ENCODE measurements at places on chromosomes 3 and 15. TPM values are rescaled to one million over a fixed set of nuclear protein-coding genes. Genes with fewer than 3 reads are reported as not detected.
A peak's percentile ranks its signal among the peaks of the same experiment; 100 is the strongest.

- DNase-seq = no peak
These were observed 10.8 kb upstream of the SSUH2 start for GRCh38 chr3:8655387-8655835.

GRCh38 chr3:46120983-46121382, 87.1 kb downstream of the CCR1 start:
- no peak for DNase-seq

GRCh38 chr3:187741403-187742350, 3.6 kb downstream of the BCL6 start:
- DNase-seq = peak; percentile 82

DNA sequence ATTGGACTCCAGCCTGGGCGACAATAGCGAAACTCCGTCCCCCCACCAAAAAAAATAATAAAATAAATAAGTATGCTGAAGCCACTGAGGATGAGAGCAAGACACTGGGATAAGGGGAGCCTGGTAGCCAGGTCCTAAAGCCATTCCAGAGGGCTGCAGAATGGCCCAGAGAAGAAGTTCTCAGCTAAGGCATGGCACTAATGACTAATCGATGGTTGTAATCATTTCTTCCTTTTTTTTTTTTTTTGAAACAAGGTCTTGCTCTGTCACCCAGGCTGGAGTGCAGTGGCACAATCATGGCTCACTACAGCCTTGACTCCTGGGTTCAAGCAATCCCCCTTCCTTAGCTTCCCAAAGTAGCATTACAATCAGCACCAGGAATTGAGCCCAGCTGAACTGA, 25.6 kb upstream of the ZNF774 start:
- DNase-seq = no peak

DNA sequence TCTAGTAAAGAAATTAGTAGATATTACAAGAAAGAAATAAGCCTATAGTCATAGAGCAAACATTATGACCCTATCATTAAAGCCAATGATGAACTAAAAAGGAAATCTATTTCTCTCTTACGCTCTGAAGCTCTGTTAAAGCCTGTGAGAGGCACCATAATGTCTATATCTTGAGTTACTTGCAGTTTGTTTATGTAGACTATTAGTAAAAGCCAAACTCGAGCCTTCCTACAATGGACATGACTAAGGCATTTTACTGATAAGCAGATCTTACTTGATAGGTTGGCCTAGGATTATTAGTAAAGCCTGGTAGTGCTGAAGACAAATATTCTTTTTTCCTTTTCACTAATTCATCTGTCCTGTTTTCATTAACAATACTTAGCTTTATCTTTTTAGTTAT, 32.7 kb downstream of the LRRC3B start:
- DNase-seq = no peak

DNA sequence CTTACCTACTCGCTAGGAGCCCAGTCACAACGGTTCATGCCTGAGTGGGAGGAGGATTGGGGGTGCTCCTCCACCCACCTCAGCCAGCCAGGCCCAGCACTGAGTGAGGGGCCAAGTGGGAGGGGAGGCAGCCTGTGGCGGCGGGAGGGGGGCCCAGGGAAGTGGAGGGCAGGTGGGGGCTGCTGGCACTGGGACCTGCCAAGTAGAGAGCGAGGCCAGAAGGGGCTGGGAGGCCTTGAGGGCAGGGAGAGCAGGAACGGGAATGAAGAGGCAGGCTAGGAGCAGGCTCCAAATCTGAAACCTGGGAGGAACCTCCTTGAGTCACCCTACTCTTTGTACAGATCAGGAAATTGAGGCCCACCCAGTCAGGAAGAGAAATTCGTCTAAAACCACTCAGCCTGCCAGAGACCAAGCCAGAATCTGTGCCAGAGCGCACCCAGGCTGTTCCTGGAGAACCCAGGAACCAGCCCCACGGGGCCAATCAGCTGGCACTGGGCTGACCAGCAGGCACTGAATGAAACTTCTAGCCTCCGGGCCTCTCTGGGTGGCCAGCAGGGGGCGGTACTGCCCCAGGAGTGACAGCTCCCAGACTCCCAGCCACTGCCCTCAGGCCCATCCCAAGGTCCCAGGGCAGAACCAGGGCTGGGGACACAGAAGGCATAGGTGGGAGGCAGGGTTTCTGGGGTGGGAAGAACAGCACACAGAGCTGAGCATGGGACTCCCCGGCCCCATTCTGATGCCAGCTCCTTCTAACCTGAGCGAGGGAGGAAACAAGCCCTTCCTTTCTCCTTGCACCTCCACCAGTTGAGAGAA, 14.8 kb upstream of the CYP11A1 start:
- peak; percentile 87 for DNase-seq

GRCh38 chr3:122843604-122844003, 48.7 kb downstream of the SLC49A4 start:
- DNase-seq = no peak

The BFSP2 gene
- total RNA-seq = not detected

Data from ureter (tissue), 1 donor.